ENCODE measurements at places on chromosomes 11 and 22.

GRCh38 chr11:70717936-70718595 lies 319.7 kb downstream of the CTTN start:
- no peak for DNase-seq

GRCh38 chr11:88972210-88972609 lies 93.6 kb downstream of the GRM5 start:
- no peak for DNase-seq

DNA sequence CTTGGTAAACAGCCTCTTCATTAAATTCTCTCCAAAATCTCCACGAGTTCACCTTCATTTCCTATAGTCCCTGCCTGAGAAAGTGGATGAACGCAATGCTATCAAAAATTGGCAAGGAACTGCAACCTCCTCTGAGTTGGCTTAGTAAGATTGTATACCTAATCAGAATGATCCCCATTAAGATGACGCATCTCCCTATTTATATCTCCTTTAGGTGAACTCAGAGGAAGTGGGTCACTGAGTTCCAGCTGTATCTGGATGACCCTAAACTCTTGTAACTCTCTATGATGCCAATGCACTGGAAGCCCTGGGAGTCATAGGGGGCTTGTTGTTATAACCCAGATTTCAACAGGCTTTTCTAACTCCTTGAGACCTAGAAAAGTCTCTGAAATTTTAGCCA lies 48.2 kb downstream of the OR10A6 start:
- DNase-seq, result no peak

- no peak for DNase-seq
These were observed 19.4 kb downstream of the ELFN2 start for GRCh38 chr22:37407856-37408255.

DNA sequence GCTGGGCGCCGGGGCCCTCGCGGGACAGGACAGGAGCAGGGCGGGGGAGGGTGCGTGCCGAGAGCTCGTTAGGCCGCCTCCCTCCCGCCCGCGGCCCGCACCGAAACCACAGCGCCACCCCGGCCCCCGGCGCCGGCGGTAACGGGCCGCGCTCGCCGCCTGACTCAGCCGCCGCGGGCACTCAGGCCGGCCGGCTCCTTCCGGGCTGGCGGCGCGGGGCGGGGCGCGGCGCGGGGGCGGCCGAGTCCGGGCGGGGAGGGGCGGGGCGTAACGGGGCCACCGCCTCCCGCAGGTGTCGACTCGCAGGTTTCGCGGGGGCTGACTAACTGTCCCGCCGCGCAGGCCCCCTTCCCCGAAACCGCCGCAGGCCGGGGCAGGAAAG lies at the start of gene AP5B1:
Gene AP5B1, minus strand, starts transcription at position 207 of the 382 bp plus-strand sequence. CDS start 385 bp downstream, outside the sequence.
- DNase-seq, result peak; percentile 80

DNA sequence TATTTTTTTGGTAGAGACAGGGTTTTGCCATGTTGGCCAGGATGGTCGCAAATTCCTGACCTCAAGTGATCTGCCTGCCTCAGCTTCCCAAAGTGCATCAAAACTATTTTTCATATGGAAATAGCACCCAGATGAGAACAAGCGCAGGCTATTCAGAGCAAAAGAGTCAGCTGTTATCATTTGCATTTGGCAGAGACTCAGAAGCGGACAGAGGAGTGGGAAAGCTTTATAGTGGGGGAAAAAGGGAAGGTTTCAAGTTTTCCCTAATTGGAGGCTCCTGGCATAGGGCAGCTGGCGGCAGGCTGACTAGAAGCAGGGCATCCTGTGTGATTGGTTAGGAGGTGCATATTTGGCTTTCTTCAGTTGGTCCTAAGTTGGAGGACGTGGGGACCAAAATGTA lies 20.2 kb downstream of the ATG13 start:
- DNase-seq, result no peak

Measured in T47D (cell line).